Activated CD8-positive, alpha-beta T cell treated with anti-CD3 and anti-CD28 coated beads for 36 hours (primary cell): ENCODE measurements at places on chromosomes 5 and 9.

DNA sequence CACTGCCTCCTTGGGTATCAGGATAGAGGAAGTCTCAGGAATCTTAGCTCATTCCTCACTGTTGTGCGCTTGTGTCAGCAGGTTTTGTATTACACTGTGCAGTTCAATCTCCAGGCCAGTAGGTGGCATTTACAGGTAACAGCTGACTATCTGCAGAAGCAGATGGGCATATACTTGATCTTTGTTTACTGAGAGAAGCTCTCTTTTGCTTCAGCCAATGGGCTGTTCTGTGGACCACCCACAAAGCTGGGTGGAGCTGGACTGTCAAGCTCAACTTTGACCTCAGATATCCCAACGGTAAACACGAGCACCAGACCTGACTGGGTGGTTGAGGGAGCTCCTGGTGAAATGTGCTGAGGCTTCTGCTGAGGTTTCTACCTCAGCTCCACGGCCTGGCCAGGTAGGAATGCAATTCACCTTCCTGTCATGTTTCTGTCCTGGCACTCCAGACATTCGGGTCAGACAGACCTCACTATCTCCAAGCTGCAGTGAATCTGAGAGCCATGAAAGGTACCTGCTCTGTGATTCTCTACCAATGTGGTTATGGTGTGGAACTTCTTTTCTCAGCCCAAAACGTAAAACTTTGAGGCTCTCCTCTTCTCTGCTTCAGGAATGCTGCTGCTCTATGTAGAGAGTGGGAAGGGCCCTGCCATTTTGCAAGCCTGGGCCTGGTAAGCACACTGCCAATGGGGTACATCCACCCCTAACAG is 167.9 kb upstream of the ACTBL2 start:
- DNase-seq: peak; percentile 21

- DNase-seq: no peak
Observed at GRCh38 chr5:98454904-98455303, 318.6 kb upstream of the RGMB start.

DNA sequence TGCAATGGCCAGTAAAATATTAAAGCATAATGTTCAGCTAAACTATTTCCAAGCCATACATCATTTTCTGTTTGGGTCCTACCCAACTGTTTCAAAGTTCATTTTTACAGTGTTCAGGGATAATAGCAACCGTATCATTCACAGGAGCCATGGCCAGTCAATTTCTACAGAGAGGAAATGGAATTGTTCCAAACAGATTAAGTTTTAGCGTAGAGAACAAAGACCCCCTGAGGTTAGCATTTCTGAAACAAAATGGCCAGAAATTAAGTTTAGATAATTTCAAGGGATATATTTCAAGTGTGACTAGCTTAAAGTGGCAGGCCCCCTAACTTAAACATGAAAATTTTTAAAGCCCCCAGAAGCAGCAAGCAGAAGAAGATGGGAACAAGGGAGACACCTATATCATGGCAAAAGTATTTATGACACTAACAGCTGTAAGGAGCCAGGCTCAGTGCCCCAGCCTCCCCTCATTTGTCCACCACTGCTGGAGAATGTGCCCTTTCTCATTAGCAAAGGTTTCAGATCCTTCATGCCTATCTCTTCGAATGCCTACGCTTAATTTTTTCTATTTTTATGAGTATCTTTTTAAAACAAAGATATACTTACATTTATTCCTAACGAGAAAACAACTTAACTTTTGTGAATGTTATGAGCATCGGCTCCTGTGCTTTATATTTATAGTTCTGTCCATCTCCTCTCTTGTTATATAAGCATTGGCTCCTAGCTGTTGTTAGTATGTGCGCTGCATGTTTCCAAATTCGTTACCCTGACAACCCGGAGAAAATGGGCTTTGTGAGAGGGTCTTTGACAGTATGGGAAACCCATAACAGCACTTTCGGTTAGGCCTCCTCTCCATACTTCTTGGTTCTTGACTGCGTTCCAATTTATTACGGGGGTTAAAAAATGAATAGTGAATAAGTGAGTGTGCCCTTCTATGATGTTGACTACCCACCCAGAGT is 116.3 kb downstream of the MED27 start:
- DNase-seq: no peak

- DNase-seq: no peak
Observed at GRCh38 chr5:147427521-147428401, 82.1 kb downstream of the DPYSL3 start.

DNA sequence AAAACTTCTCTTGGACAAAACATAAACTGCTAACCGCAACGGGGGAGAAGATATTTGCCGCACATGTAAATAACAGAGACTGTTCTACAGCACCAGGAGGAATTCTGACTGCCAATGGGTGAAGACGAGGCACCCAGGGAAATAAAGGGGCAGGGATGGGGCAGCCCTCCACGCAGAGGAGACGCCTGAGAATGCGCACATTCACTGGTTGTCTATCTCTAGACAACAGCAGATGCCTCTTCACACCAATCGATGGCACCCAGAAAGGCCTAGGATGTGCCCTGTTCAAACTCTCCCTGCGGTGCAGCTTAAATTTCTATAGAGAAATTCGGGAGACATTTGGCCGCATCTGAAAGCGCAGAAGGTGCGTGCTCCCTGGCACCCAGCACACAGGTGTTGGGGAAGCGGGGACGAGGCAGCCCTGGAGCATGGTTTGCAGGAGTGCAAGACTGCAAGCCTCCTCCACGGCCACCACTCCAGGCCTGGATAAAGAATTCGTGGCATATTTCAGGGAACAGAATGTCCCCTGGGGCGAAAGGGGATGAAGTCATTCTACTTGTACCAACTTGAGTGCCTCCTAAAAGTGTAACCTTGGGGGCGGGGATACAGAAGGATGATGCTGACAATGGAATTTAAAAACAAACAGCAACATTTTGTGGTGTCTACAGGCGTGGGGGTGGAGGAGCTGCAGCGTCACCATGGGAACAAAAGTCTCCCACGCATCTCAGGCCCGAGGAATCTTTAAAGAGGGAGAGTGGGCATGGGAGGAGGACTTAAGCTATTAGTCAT is 6.3 kb upstream of the IRX2 start:
- no peak for DNase-seq
